ENCODE measurements at places on chromosomes 6 and 20. TPM values are rescaled to one million over a fixed set of nuclear protein-coding genes. Genes with fewer than 3 reads are reported as not detected.

DNA sequence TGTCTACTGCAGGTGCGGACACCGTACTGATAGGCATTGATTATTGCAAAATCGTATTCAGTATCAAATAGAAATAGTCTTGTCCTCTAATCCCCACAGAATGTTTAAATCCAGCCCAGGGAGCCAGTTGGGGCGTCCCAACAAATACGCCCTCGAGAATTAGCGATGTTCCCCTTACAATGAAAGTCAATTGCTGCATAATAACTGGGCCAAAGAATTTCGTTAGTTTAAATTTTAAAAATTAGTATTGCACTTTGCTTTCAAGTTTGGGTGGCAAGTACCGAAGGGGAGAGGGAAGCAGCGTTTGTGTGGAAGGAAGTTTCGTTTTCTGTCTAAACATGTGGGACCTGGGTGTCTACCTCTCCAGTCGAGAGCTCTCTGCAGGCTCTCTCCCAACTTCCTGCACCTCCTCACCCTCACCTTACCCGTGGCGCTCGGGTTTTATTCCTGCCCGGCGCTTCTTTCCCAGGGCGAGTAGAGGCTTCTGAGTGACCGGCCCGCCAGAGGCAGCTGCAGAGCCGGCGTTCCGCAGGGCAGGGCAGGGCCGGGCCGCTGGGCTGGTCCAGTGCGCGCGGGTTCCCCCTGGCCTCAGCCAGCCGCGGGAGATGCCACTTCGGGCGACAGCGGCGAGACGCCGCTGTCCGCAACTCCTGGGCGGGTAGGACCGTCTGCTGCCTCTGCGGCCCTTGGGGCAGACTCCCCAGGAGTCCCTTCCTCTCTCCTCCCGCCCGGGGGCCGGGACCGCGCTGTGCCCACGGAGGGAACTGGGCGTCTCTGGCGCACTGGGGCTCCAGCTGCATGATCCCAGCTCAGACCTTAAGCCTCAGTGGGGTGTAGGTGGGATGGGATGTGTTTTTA is 862 bp upstream of the TFAP2C start:
- H3K4me3 ChIP-seq = peak overlapping the region; percentile 35
- H3K4me1 ChIP-seq = peaks cover 16% of the 10 kb centered on the region
- no peaks in the 10 kb centered on the region for H3K36me3 ChIP-seq
- peak; percentile 51 for DNase-seq

DNA sequence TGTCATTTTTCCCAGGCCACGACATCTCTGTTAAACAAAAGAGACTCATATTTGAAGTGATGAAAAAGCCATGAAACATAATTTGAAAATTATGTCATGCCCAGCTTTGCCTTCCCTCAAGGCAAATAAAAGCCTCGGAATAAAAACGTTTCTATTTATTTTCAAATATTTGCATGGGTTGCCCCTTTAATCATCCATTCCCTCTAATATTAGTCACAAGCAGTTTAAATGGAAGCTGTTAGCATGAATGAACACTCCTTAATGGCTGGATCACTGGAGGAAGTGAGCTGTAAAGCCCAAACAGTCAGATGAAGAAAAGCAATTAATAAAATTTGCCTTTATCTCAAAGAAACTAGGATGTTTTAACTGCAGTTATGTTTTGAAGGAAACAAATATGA is 69.3 kb upstream of the STMND1 start:
- peaks cover 7% of the 10 kb centered on the region for H3K27me3 ChIP-seq
- H3K4me1 ChIP-seq = no peaks in the 10 kb centered on the region
- H3K4me3 ChIP-seq = no peak overlapping the region
- no peaks in the 10 kb centered on the region for H3K36me3 ChIP-seq
- H3K27ac ChIP-seq = no peak overlapping the region
- no peak for DNase-seq

- DNase-seq = no peak
- H3K4me1 ChIP-seq = no peaks in the 10 kb centered on the region
- H3K27ac ChIP-seq = no peak overlapping the region
- no peaks in the 10 kb centered on the region for H3K36me3 ChIP-seq
- no peak overlapping the region for H3K4me3 ChIP-seq
- H3K27me3 ChIP-seq = no peaks in the 10 kb centered on the region
Measured at GRCh38 chr6:141307309-141307998, 825.3 kb upstream of the GJE1 start.

DNA sequence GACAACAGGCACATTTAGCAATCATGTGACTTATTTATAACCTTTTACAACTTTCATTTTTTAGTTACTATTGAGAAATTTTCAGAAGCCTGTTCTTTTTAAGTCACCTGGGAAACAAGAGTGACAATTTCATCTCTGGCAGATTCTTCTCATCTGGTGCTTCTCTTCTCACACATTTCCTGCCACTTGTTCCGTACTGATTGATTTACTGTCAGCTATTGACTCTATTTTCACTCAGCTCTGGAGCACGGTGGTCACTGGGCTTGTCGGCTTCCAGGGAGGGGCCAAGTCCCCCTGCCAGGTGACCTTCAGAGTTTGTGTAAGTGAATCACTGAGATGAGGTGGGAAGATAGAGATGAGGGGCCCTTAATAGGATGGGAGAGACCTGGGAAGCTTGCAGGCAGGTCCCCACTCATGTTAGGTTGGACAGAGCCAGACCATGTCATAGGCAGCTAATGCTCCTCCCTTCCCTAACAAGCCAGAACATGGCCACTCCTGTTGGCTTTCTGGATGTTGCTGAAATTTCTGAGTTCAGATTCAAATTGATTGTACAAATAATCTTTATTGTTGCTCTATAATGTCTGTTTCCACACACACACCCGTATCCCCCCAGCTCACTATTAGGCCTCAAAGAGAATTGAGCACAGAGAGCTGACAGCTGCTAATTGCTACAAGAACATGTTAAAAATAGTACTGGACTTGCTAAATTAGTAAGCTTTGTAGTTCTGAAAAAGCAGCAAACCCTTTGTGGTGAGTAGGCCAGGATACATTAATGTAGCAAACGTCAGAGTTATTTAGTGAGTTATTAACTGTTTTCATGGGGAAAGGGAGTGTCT is 13.3 kb downstream of the DUSP22 start:
- no peaks in the 10 kb centered on the region for H3K27me3 ChIP-seq
- peak overlapping the region; percentile 32 for H3K27ac ChIP-seq

DNA sequence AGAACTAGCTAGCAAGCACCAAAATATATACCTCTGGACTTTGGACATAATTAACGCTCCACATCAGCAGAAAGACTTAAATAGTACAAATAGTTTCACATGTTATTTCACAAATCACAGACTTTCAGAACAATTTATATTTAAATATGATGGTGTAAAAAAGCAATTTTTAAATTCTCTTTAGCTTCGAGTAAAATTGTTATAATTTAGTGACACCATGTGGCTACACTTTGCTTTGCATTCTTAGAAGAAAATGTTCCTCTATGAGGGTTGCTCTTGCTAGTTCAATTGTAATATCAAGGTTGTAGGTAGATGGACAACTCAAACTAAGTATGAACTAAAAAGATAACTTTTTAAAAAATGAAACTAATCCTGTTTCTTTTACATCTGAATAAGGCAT is 69.0 kb downstream of the BTBD9 start:
- H3K27me3 ChIP-seq = no peaks in the 10 kb centered on the region
- DNase-seq = peak; percentile 3
- H3K27ac ChIP-seq = no peak overlapping the region
- no peak overlapping the region for H3K4me3 ChIP-seq

DNA sequence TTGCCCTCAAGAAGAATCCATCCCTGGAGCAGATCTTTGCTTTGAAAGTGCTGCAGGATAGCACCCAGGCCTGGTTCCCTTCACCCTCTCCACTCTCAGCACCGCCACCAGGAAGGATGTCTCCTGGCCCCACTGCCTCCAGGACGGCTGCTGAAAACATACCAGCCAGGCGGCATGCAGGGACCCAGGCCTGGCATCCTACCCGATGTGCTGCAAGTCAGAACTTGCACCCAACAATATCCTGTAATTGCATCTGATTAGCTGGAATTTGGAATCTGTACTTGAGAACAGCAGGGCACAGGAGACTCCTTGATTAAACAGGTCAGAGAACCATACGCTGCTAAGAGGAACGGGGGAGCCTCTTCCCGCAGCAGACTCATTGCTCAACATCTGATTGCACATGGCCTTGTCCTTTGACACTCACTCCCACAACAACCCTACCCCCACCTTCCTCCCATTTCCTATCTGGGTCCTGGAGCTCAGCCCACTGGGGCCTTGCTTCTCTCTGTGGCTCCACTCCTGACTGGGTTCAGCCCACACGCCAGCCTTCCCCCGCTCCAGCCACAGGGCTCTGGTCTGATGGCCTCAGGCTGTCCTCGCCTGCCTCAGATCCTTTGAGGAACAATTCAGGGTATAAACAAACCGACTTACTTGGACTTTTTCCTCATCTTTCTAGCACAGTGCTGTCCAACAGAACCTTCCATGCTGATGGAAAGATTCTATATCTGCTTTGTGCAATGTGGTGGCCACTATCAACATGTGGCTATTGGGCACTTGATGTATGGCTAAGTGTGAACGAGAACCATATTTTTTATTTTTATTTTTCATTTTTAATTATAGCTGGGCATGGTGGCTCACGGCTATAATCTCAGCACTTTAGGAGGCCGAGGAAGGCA is 78.0 kb downstream of the FGD2 start:
- H3K4me3 ChIP-seq = no peak overlapping the region
- H3K4me1 ChIP-seq = no peaks in the 10 kb centered on the region
- no peaks in the 10 kb centered on the region for H3K27me3 ChIP-seq
- H3K27ac ChIP-seq = peak overlapping the region; percentile 34
- DNase-seq = peak; percentile 99

Gene COL9A3
- 6.4 TPM for polyA plus RNA-seq

- DNase-seq = no peak
- no peaks in the 10 kb centered on the region for H3K27me3 ChIP-seq
- peaks cover 20% of the 10 kb centered on the region for H3K36me3 ChIP-seq
- H3K27ac ChIP-seq = no peak overlapping the region
- no peak overlapping the region for H3K4me3 ChIP-seq
- H3K4me1 ChIP-seq = no peaks in the 10 kb centered on the region
Measured at GRCh38 chr6:99501762-99502161, 13.5 kb downstream of the USP45 start.

DNA sequence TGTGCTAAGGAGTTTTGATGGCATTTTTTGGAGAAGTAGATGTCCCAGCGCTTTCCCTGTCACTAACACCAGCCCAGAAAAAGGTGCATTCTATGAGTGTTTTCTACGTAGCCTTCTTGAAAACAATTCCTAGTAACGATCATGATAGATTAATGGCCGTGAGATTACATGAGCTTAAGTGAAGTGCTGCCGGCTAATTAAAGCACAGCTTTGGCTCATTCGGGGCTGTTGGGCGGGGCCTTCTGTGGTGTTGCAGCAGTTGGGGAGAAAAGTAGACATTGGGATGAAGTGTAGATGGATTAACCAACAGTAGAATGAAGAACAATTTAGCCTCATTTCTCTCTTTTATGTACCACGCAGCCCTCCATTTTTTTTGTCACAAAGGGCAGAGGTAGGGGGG is 20.8 kb upstream of the TRAF3IP2 start:
- peaks cover 25% of the 10 kb centered on the region for H3K4me1 ChIP-seq
- no peaks in the 10 kb centered on the region for H3K27me3 ChIP-seq
- no peaks in the 10 kb centered on the region for H3K36me3 ChIP-seq
- H3K4me3 ChIP-seq = no peak overlapping the region
- no peak for DNase-seq
- no peak overlapping the region for H3K27ac ChIP-seq

Gene ADGRB3
- polyA plus RNA-seq = 1.2 TPM

- no peaks in the 10 kb centered on the region for H3K27me3 ChIP-seq
- no peak for DNase-seq
- no peaks in the 10 kb centered on the region for H3K36me3 ChIP-seq
- no peak overlapping the region for H3K4me3 ChIP-seq
Measured at GRCh38 chr6:157517601-157518359, 136.8 kb downstream of the ZDHHC14 start.

Gene TFAP2A
- polyA plus RNA-seq = 0.17 TPM

Gene GRM1
- polyA plus RNA-seq = 0.35 TPM

DNA sequence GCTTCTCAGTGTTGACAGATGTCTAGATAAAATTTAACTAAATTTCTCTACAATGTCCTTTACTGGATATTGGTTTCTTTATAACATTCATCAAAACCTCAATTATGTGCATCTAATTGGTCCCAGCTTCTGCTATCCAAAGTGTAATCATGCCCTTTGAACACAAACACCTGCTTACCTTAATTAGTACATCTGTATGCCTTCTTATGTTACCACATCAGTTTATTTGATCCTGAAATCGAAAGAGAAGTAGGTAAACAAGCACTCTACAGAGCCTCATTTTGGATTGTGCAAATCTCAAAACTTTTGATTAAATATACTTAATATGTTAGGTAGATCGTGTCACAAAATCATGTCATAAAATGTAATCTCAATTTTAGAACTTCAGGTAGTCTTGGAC is 36.5 kb downstream of the TAB2 start:
- H3K36me3 ChIP-seq = no peaks in the 10 kb centered on the region
- H3K4me1 ChIP-seq = no peaks in the 10 kb centered on the region
- H3K27me3 ChIP-seq = no peaks in the 10 kb centered on the region

DNA sequence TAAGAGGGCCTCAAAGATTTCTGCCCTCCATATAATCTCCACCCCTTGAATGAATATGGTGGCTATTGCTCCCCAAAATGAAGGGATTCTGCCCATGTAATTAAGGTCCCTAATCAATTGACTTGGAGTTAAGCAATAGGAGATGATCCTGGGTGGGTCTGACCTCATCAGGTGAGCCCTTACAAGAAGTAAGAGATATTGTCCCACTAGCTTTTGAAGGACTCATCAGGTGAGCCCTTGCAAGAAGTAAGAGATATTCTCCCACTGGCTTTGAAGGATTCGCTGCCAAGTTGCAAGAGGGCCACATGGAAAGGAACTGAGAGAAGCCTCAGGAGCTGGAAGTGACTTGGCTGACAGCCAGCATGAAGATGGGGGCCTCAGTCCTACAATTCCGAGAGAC is 103.4 kb downstream of the BMP7 start:
- H3K27me3 ChIP-seq = no peaks in the 10 kb centered on the region
- no peak for DNase-seq
- peaks cover 35% of the 10 kb centered on the region for H3K4me1 ChIP-seq
- H3K4me3 ChIP-seq = no peak overlapping the region
- H3K27ac ChIP-seq = peak overlapping the region; percentile 89

Gene FERMT1
- polyA plus RNA-seq = 9.6 TPM

GRCh38 chr6:160279850-160280249 is 21.2 kb upstream of the SLC22A2 start:
- no peak for DNase-seq
- H3K27me3 ChIP-seq = no peaks in the 10 kb centered on the region
- H3K4me3 ChIP-seq = no peak overlapping the region
- no peaks in the 10 kb centered on the region for H3K36me3 ChIP-seq
- H3K27ac ChIP-seq = no peak overlapping the region

Data from cardiac muscle cell (in vitro differentiated cells and primary cell).